ENCODE measurements at places on chromosomes 16 and 17. TPM values are rescaled to one million over a fixed set of nuclear protein-coding genes. Genes with fewer than 3 reads are reported as not detected.
A peak's percentile ranks its signal among the peaks of the same experiment; 100 is the strongest.

GRCh38 chr16:9199311-9199710 is 107.9 kb downstream of the HAPSTR1 start:
- H3K4me1 ChIP-seq, result no peaks in the 10 kb centered on the region
- no peak overlapping the region for H3K4me3 ChIP-seq
- H3K27ac ChIP-seq, result no peak overlapping the region
- DNase-seq, result no peak
- no peaks in the 10 kb centered on the region for H3K27me3 ChIP-seq
- no peaks in the 10 kb centered on the region for H3K36me3 ChIP-seq

GRCh38 chr16:78763821-78764440 is 664.5 kb downstream of the WWOX start:
- H3K27me3 ChIP-seq, result no peaks in the 10 kb centered on the region
- no peak overlapping the region for H3K4me3 ChIP-seq
- no peaks in the 10 kb centered on the region for H3K36me3 ChIP-seq
- no peak for DNase-seq
- no peak overlapping the region for H3K27ac ChIP-seq

- peaks cover 37% of the 10 kb centered on the region for H3K4me1 ChIP-seq
- H3K27ac ChIP-seq, result peak overlapping the region; percentile 37
- no peak overlapping the region for H3K4me3 ChIP-seq
- H3K36me3 ChIP-seq, result no peaks in the 10 kb centered on the region
- DNase-seq, result no peak
Measured at GRCh38 chr17:42146911-42147607, 7.7 kb downstream of the RAB5C start.

- no peaks in the 10 kb centered on the region for H3K27me3 ChIP-seq
- H3K27ac ChIP-seq, result no peak overlapping the region
- DNase-seq, result no peak
- no peak overlapping the region for H3K4me3 ChIP-seq
- H3K36me3 ChIP-seq, result no peaks in the 10 kb centered on the region
Measured at GRCh38 chr16:88914750-88915368, 48.4 kb upstream of the PABPN1L start.

GRCh38 chr16:89404561-89404960 is 85.8 kb downstream of the ANKRD11 start:
- H3K4me1 ChIP-seq, result peaks cover 60% of the 10 kb centered on the region
- no peak for DNase-seq
- H3K27me3 ChIP-seq, result no peaks in the 10 kb centered on the region
- peak overlapping the region; percentile 81 for H3K27ac ChIP-seq
- H3K36me3 ChIP-seq, result no peaks in the 10 kb centered on the region
- no peak overlapping the region for H3K4me3 ChIP-seq

DNA sequence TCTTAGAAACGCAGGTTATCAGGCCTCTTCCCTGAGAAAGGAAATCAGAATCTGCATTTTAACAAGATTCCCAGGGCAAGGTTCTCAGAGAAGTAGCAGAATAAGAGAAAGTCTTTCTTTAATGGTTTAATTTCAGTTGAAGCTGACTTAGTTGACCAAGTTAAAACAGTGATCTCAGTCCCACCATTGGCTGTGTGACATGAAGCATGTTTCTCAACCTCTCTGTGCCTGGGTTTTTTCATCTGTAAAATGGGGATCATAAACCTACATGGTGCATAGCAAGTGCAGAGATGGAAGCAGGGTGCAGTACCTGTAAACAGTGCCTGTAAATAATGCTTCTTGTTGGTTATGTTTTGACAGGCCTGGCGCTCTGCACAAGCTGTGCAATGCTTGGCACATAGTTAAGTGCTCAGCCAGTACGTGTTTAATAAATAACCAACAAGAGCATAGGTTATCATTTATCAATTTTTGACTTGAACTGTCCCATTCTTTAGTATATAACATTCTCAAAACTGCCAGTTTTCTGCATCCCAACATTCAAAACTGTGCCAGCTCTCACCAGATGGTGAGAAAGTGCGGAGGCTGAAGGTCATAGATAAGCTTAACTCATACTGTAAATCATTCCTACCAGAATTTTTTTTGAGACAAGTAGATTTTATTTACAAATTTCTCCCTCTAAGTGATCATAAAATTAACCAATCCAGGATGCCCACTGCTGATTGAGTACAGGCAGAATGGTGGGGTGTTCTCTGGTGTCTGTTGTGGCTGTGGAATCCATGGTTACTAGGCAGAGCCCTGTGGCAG is 6.9 kb downstream of the C17orf67 start:
- H3K4me1 ChIP-seq, result no peaks in the 10 kb centered on the region
- DNase-seq, result no peak

GRCh38 chr17:76735586-76736348 is 1.4 kb downstream of the SRSF2 start:
- H3K4me1 ChIP-seq, result peaks cover 65% of the 10 kb centered on the region
- peak overlapping the region; percentile 99 for H3K27ac ChIP-seq
- peaks cover 3% of the 10 kb centered on the region for H3K36me3 ChIP-seq
- no peak for DNase-seq
- H3K27me3 ChIP-seq, result no peaks in the 10 kb centered on the region

DNA sequence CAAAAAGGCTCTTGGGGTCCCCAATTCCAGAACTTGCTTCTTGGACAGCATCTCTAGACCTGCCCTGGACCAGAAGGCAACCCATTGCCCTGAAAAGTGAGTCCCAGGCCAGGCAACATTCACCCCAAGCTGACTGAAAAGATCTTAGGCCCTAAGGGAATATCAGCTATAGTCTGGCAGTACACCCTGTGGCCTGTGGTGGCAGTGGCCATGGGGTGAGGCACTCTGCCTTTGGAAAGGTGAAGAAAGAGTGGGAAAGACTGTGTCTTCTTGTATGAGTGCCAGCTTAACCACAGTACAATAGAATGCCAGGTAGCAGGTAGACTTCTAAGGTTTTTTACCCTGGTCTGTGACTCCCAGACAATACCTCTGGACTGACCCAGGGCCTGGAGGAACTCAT is 564.5 kb downstream of the CDH8 start:
- no peaks in the 10 kb centered on the region for H3K27me3 ChIP-seq
- no peak overlapping the region for H3K27ac ChIP-seq
- no peak for DNase-seq
- no peaks in the 10 kb centered on the region for H3K36me3 ChIP-seq
- no peak overlapping the region for H3K4me3 ChIP-seq
- no peaks in the 10 kb centered on the region for H3K4me1 ChIP-seq

DNA sequence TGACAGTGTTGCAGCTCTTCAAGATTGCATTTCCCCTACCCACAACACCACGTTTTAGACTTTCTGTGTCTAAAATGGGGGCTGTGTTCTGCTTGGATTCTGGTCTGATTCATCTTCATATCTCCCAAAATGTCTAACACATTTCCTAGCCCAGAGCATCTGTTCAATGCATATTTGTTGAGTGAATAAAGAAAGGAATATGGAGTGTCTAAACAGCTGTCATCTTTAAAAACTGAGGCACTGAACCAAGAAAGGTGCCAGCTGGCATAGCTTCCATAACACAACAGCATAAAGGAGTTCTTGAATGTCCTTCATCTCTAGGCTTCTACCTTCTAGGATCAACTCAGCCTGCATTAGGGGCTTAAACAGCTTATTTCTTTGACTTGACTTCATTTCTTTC is 67.4 kb downstream of the CDH11 start:
- no peaks in the 10 kb centered on the region for H3K4me1 ChIP-seq
- H3K4me3 ChIP-seq, result no peak overlapping the region
- H3K27ac ChIP-seq, result no peak overlapping the region
- no peaks in the 10 kb centered on the region for H3K36me3 ChIP-seq
- DNase-seq, result no peak
- H3K27me3 ChIP-seq, result no peaks in the 10 kb centered on the region

- no peaks in the 10 kb centered on the region for H3K36me3 ChIP-seq
- H3K27me3 ChIP-seq, result no peaks in the 10 kb centered on the region
- H3K4me3 ChIP-seq, result no peak overlapping the region
- no peak overlapping the region for H3K27ac ChIP-seq
Measured at GRCh38 chr16:84952335-84953189, 58.8 kb downstream of the ZDHHC7 start.

- H3K27ac ChIP-seq, result no peak overlapping the region
- no peaks in the 10 kb centered on the region for H3K36me3 ChIP-seq
- H3K4me3 ChIP-seq, result no peak overlapping the region
- peaks cover 5% of the 10 kb centered on the region for H3K4me1 ChIP-seq
- DNase-seq, result no peak
Measured at GRCh38 chr17:50027881-50028735, 27.8 kb upstream of the ITGA3 start.

DNA sequence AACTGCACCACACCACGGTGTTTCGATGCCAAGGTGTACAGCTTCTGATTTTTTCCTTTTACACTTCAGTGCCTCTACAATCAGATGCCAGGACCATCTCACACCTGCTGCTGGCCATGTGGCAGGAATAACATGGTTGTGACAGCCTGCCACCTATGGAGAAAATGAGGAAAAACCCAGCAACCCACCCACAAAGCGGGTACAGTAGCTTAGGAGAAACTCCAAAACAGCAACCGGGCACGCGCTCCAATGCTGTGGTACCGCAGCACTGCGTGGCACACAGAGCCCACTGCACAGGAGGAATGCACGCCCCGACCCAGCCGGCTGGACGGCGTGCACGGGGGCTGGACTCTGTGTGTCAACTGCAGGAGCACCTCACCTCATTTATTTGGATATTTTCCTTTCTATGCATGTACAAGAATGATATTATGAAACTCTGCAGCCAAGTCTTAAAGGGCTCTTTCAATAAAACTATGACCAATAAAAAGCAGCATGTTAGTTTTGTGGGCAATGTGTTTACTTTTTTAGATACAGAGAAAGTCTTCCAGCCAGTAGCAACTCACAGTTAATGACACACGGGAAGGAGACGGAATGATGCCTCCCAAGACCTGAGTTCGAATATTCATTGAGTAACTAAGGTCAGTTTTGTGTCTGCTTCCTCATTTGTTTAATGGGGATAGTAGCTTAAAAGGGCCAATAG is 45.9 kb downstream of the MAP1LC3B start:
- DNase-seq, result no peak
- H3K27me3 ChIP-seq, result no peaks in the 10 kb centered on the region
- H3K4me1 ChIP-seq, result peaks cover 21% of the 10 kb centered on the region
- no peak overlapping the region for H3K27ac ChIP-seq
- no peaks in the 10 kb centered on the region for H3K36me3 ChIP-seq

DNA sequence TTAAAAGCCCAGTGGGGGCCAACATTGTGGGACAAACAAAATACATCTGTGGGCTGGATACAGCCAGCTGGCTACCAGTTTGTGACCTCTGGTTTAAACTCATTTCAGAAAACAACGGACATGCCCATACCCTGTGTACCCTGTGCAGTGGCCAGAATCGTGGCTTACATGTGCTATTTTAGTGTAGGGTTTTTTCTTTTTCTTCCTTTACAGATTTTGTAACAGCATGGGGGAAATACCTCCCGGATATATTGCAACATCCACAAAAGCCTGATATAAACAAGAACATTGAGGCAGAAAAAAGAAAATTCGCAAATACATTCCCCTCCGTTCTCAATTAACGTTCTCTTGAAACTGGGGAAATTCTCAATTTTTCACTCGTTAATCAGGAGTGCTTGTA is 7.3 kb downstream of the HS3ST4 start:
- no peak overlapping the region for H3K27ac ChIP-seq
- no peaks in the 10 kb centered on the region for H3K4me1 ChIP-seq
- no peaks in the 10 kb centered on the region for H3K36me3 ChIP-seq
- no peak for DNase-seq
- no peak overlapping the region for H3K4me3 ChIP-seq
- peaks cover 20% of the 10 kb centered on the region for H3K27me3 ChIP-seq

- peaks cover 6% of the 10 kb centered on the region for H3K4me1 ChIP-seq
- no peak overlapping the region for H3K27ac ChIP-seq
- no peaks in the 10 kb centered on the region for H3K27me3 ChIP-seq
- no peak overlapping the region for H3K4me3 ChIP-seq
- H3K36me3 ChIP-seq, result no peaks in the 10 kb centered on the region
- DNase-seq, result no peak
Measured at GRCh38 chr17:29549177-29549923, 17.5 kb downstream of the ABHD15 start.

- no peak overlapping the region for H3K27ac ChIP-seq
- H3K4me3 ChIP-seq, result no peak overlapping the region
- no peaks in the 10 kb centered on the region for H3K36me3 ChIP-seq
- peaks cover 19% of the 10 kb centered on the region for H3K4me1 ChIP-seq
- no peak for DNase-seq
- H3K27me3 ChIP-seq, result no peaks in the 10 kb centered on the region
Measured at GRCh38 chr17:64123114-64123513, 6.8 kb downstream of the ERN1 start.

- H3K27ac ChIP-seq, result no peak overlapping the region
- no peaks in the 10 kb centered on the region for H3K36me3 ChIP-seq
- no peaks in the 10 kb centered on the region for H3K27me3 ChIP-seq
- no peak overlapping the region for H3K4me3 ChIP-seq
- no peaks in the 10 kb centered on the region for H3K4me1 ChIP-seq
- no peak for DNase-seq
Measured at GRCh38 chr16:57683636-57684545, 10.7 kb upstream of the DRC7 start.

GRCh38 chr16:25952983-25953382 is 261.2 kb downstream of the HS3ST4 start:
- no peak overlapping the region for H3K27ac ChIP-seq
- H3K27me3 ChIP-seq, result no peaks in the 10 kb centered on the region
- no peak overlapping the region for H3K4me3 ChIP-seq

DNA sequence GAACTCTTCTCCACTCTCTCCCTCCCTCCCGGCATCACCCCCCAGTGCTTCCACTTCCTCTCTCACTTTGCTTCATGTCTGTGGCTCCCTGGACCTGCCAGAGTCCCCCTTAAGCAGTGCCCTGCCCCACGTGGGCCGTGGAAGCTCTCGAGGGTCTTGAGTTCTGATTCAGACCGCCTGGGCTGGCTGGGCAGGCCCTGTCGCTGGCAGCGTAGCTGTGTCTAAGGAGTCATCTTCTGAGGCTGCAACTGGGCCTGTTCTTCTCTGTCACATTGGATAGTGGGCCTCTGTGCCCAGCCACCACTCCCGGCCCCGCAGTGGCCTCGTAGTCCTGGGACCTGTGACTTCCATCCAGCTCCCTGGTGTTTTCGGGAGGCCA is 30.7 kb downstream of the MNT start:
- no peak for DNase-seq
- H3K4me3 ChIP-seq, result no peak overlapping the region
- H3K27me3 ChIP-seq, result no peaks in the 10 kb centered on the region
- no peaks in the 10 kb centered on the region for H3K36me3 ChIP-seq

- H3K27ac ChIP-seq, result no peak overlapping the region
- H3K4me3 ChIP-seq, result no peak overlapping the region
- peaks cover 32% of the 10 kb centered on the region for H3K36me3 ChIP-seq
- H3K27me3 ChIP-seq, result no peaks in the 10 kb centered on the region
Measured at GRCh38 chr16:53159781-53160436, 105.1 kb downstream of the CHD9 start.

GRCh38 chr16:70158261-70158939 is 15.2 kb upstream of the CLEC18C start:
- H3K27me3 ChIP-seq, result no peaks in the 10 kb centered on the region
- DNase-seq, result no peak
- no peak overlapping the region for H3K27ac ChIP-seq
- H3K36me3 ChIP-seq, result no peaks in the 10 kb centered on the region
- H3K4me3 ChIP-seq, result no peak overlapping the region

The DRC3 gene
- 0.05 TPM for total RNA-seq

The ZFHX3 gene
- 14.0 TPM for total RNA-seq

The OR4D1 gene
- total RNA-seq, result not detected

The GJC1 gene
- total RNA-seq, result 3.9 TPM

The WNT9B gene
- not detected for total RNA-seq

The KAT7 gene
- total RNA-seq, result 32.6 TPM

The PYY gene
- not detected for total RNA-seq

The RBFOX1 gene
- total RNA-seq, result 47.4 TPM

The SEZ6 gene
- not detected for total RNA-seq

The MYL4 gene
- total RNA-seq, result not detected

The GAS2L2 gene
- total RNA-seq, result not detected

The GAN gene
- total RNA-seq, result 5.9 TPM

The TMC7 gene
- total RNA-seq, result 0.72 TPM
